ENCODE measurements at places on chromosomes 7 and 10. TPM values are rescaled to one million over a fixed set of nuclear protein-coding genes. Genes with fewer than 3 reads are reported as not detected.

- DNase-seq: no peak
These were observed 72.3 kb upstream of the ZNF746 start for GRCh38 chr7:149569726-149570422.

DNA sequence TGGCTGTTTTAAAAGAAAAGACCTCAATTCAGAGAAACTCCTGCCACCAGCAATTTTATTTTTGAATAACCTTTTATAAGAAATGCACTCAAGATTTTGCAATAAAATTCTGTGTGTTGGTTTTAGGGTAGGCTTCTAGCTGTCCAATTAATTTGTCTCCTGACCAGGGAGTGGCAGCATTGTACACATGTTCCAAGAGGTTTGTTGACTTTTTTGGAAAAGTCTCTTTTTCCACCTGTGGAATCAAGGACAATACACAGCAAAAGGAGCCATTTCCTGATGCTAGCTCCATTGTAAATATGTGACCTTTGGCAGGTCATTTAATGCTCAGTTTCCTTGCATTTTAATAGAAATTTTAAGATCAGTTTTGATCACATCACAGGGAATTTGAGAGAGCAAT is 1.8 kb downstream of the GIMAP5 start:
- no peak for DNase-seq

Gene CDC14C
- total RNA-seq: not detected

DNA sequence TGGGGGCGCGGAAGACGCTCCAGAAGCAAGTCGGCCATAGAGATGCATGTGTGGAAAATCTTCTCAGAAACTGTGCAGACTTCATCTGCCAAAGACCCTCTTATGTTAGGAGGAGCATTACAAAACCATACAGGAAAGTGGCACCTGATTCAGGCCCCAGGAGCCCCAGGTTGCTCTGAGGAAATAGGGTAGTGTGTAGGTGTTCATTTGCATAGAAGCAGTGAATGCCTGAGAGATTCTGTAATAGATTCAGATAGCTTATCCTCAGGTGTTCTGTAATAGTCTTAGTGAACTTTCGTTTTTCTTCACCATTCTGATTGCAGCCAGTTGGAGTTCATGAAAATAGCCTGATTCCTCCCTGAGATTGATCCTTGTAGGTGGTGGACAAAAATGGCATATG is 106.4 kb upstream of the GJD4 start:
- DNase-seq: no peak

- DNase-seq: no peak
These were observed 181.8 kb upstream of the CACNA2D1 start for GRCh38 chr7:82625377-82625776.

DNA sequence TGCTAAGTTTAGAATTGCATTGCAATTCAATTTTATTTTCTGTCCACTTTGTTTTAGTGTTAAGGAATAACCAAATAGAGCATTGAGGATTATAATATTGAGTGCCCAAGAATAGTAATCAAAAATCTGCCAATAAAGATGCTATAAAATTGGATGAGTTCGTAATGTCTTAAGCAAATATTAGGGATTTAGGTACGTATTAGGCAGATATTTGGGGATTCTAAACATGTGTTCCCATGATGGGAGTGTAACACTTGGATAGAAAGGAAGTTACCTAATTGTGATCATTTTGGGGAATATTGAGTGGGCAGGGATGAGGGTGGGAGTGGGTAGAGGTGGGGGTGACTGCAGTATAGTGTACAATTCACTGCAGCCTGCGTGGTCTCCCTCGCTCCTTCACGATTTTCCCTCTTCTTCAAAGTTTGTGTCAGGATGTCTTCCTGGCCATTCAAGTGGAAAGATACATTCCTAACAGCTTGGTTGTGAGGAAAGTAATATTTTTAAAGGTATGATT is 1.3 kb upstream of the PRKG1 start:
- no peak for DNase-seq

DNA sequence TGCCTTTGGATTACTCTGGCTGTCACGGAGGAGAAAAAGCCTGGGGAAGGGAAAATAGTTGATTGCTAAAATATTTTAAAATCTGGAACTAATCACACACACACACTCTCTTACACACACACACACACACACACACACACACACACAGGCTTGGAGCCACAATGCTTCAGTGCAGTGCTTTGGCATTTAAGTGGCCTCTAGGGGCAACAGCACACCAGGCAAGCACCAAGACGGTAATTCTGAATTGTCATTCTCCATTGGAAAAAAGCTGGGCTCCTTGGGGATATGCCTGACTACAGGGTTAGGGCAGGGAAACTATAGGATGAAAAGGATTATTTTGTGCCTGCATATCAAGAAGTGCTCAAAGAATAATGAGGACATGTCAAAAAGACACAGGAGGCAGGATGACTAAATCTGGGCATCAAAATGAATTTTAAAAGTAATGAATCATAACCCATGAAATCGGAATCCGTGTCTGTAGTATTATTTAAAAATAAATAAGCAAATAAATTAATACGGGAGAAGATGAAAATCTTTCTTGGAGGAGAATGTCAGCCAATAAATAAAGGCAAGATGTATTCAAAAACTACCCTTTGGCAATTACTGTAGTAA is 30.4 kb upstream of the DDC start:
- peak; percentile 36 for DNase-seq

DNA sequence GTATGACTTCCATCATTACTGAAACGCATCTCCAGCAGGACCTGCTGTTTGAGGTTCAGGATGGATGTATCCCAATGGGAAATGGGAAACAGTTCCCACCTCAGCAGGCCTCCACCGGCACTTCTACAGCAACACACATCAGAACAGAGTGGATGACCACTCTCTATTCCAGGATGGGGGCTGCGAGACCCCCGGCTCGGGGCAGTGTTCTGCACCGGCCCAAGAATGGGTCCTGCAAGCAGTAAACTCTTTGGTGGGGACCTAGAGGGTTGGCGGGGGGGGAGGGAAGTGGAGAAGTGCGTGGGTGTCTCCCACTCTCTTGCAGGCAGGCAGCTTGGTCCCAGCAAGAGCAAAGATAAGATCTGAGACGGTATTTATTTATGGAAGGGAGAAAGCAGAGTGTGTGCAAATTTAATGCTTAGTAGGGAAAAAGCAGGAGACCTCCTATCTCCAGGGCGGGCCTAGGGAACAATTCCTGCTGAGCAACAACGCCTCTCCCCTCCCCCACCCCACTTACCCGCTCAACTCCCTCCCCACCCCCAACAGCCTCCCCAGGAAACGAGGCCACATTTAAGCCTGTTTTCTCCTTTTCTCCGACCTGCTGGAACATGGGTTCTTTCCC is 4.0 kb downstream of the SFMBT2 start:
- DNase-seq: no peak

Gene CYP3A7
- not detected for total RNA-seq
